ENCODE measurements at places on chromosomes 1 and 21. TPM values are rescaled to one million over a fixed set of nuclear protein-coding genes. Genes with fewer than 3 reads are reported as not detected.

DNA sequence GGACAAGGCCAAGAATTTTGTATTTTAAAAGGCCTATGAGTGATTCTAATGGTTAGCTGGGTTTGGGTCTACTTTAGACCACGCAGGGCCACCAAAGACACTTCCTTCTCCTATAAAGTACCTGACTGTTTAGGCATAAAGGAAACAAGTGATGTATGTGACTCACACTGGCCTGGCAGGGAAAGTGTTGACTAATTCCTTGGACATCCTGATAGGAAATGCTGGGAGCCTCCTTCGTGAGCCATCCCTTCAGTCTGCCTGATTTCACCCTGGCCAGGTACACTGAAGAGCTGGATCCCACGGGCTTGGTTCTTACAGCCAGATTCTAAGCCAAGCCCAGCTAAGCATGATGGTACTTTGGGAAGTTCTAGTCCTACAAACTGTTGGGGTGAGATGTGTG is 100.5 kb upstream of the HMGB4 start:
- peak; percentile 93 for DNase-seq

DNA sequence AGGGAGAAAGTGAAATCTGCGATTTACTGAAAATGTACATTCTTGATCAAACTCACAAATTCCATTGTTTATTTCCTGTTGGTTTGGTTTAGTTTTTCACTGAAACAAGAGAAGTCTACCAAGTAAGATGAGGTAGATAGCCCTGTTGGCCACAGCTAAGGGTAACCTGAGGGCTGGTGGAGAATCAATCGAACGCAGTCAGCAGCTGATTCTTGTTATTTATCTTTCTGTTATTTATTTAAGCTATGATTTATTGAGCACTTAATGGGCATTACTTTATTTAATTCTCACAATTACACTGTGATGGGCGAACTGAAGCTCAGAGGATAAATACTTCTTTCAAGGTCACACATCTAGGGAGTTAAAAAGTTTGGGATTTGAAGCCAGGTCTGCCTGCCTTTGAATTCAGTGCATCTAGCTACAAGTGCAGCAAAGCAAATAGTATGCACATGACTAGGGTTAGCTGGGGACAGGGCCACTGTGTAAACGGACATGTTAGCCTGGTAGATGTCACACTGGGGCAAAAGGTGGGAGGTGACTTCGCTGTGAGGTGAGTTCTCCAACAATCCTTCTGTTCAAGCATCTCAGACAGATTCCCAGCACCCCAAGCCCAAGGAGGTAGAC is 106.5 kb upstream of the GADD45A start:
- no peak for DNase-seq

- DNase-seq, result no peak
Observed at GRCh38 chr1:208129060-208129459, 115.1 kb downstream of the PLXNA2 start.

DNA sequence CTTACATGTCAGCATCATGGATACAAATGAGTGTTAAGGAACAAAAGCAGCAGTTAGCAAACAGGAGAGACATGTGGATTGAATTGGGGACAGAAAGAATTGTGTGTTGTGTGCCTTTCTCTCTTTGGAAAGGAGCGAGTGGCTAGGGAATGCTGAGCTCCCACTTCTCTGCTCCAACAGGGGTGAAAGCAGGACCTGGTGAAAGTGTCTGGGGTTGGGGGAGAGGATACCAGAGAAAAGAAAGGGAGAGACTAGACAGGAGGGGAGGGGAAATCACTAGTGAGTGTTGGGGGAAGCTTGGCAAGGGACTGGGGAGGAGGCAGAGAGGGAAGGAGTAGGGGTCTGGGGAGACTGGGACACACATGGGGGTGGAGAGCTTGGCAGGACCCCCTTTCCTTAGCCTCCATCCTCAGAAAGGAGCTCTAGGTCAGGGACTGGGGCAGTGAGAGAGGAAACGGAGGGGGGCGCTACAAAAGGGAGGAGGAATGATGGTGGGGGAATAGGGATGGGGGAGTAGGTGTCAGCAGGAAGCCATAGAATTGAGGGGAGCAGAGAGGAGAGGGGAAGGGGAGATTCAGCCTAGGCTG is 2.2 kb downstream of the KIRREL1 start:
- DNase-seq, result no peak

GRCh38 chr1:94999456-95000131 is 72.7 kb upstream of the CNN3 start:
- no peak for DNase-seq

GRCh38 chr1:179814546-179814838 is 63.1 kb downstream of the TOR1AIP2 start:
- DNase-seq, result peak; percentile 87

GRCh38 chr1:2475571-2475970 is 518 bp upstream of the PLCH2 start:
- no peak for DNase-seq

GRCh38 chr1:220882061-220882891 is 3.0 kb downstream of the HLX start:
- peak; percentile 53 for DNase-seq

DNA sequence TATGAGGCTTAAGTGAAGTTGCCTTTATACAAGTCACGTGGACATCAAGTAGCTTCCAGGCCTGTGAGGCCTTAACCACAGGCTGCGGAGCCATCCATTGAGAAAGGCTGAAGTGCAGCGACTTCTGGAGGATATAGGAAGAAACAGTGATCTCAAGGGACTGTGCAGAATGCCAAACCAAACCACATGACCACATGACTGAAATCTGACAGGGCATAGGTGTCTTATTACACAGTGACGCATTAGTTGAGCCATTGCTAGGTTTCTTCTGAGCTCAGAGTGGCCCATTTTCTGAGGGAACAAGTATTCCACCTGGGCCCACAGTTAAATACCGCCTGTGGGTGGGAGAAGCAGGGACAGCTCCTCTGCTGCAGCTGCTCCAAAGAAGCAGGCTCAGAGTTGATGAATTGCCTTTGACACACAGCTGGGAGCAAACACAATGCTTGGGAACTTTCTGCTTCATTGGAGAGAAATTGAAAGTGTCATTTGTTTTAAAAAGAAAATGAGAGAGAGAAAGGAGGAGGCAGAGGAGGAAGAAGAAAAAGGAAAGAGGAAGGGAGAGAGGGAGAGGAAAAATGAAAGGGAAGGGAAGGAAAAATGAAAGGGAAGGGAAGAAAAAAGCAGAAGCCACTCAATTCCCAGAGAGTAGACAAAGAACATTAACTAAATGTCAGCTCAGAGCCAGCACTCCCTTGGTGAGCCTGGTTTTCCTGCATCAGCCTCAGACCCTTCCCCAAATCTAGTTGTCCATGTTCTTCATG is 94.4 kb downstream of the COLGALT2 start:
- peak; percentile 67 for DNase-seq

GRCh38 chr1:915295-916172 is 8.2 kb upstream of the SAMD11 start:
- DNase-seq, result no peak

- DNase-seq, result no peak
Observed at GRCh38 chr1:180793451-180793850, 119.2 kb upstream of the KIAA1614 start.

DNA sequence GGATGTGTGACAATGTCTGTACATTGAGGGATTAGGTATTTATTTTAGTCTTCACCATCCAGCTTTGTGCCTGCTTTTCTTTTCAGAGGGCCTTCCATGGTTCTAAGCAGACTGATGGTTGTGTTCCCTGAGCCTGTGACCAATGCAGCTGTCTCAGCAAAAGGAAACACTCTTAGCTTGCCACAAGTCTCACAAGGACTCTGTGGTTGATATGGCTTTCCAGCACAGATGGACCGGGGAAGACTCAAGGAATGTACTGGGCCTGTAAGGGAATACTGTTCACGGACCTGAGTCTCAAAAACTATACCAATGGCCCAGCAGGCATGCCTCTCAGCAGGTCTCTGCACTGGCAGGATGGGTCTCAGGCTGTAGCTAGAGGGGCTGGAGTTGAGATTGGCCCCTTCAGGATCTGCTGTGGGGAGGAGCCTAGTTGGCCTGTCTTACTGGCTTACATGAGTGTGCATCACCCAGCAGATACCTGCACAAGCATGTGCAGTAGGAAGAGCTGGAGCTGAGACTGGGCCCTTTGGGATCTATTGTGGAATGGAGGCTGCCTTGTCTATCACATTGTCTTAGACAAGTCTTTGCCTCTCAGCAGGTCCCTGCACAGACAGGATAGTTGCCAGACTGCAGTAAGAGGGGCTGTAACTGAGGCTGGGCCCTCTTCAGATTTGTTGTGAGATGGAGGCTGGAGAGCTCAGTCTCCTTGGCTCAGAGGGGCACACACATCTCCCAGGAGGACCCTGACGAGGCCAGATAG is 52.0 kb upstream of the PDC start:
- no peak for DNase-seq

GRCh38 chr1:54571803-54572541 is 23.9 kb downstream of the ACOT11 start:
- DNase-seq, result no peak

DNA sequence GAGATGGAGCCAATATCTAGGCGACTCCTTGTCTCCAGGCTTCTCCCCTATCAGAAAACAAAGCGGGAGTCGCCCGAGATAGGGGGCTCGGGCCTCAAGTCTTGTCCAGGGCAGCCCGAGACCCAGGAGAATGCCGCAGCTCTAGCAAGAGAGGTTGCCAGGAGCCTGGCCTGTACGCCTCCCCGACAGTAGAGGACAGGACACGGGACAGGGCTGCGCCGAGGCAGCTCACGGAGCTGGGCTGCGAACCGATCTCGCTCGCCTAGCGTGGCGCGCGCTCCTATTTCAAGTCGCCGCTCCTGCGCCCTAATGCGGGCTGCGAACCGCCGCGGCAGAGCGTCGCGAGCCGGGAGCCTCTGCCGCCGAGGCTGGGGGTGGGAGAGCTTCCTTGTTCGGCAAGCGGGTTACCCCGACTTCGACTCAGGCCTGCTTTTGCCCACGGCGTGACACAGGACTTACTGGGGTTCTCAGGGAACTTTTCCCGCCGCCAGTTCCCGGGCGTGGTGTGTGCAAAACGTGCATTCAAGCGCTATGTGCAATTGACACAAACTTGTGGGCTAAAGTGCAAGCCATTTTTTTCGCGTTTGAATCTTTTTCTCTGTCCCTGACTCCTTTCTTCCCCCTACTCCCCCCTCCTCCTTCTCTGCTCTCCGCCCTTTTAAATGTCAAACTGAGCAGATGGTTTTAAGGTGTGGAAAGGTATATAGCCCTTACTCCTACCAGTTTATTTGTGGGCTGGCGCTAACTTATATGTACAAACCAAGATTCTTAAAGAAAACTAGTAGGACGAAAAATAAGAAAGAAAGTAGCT is 2.4 kb upstream of the PROX1 start:
- no peak for DNase-seq

DNA sequence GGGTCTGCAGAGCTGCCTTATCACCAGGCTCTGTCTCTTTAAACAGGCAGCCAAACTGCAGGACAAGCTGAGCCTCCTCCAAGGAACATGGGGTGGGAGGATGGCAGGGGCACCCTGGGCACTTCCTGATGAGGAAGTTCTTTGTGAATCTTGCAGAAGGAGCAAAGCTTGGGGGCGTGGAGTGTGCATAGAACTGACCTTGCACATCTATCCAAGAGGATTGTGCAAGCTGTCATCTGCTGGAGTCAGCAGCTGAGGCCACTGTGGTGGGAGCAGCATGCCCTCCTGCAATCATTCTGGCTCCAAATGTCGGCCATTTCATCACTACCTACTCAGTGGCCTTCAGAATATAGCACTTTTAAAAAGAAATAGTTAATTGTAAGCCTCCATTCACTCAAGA is 182.2 kb downstream of the AJAP1 start:
- no peak for DNase-seq

GRCh38 chr1:85188530-85188929 is 12.3 kb downstream of the SYDE2 start:
- no peak for DNase-seq

GRCh38 chr1:68339505-68339904 is 107.2 kb upstream of the WLS start:
- peak; percentile 85 for DNase-seq

DNA sequence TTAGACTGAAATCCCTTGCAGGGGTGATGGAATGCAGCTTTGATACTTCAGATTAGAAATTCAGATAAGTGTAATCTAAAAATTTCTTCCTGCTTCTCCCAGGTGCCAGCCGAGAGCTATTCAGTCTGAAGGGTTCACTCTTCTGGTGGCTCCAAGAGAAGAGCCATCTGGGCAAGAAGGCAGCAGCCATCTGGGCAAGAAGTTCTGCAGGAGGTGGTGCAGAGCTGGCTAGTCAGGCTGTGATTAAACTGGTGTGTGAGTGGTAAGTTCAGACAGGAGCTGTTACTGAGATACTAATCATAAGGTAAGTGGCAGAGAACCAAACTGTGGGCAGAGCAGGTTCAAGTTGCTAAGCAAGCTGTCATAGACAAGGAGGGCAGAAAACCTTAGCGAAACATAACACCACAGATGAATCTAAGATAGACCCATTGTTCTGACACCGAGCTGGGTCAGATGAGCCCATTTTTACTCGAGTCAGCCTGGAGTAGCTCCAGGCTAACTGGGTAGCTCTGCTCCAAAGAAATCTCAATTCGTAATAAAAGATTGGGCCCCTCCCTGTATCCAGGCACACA is 14.4 kb upstream of the TP53BP2 start:
- DNase-seq, result no peak

DNA sequence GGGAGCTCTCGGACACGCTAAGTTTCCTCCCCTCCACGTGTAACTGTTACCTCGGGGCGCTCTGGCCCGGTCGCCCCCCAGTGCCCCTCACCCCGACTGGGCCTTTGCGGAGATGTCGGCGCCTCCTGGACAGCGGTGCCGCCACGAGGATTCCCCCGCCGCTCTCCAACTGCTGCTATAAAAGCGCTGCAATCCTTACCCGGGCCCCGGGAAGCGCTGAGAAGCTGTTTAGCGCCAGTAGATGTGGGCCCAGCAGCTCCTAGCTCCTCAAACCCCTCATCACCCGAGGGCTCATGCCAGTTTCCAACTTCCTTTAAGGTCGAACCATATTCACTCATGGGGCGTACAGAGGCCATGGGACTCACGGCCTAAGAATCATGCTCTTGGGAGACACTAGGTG is 361 bp upstream of the LMX1A start:
- no peak for DNase-seq

- DNase-seq, result no peak
Observed at GRCh38 chr21:26954662-26955121, 12.2 kb downstream of the ADAMTS5 start.

DNA sequence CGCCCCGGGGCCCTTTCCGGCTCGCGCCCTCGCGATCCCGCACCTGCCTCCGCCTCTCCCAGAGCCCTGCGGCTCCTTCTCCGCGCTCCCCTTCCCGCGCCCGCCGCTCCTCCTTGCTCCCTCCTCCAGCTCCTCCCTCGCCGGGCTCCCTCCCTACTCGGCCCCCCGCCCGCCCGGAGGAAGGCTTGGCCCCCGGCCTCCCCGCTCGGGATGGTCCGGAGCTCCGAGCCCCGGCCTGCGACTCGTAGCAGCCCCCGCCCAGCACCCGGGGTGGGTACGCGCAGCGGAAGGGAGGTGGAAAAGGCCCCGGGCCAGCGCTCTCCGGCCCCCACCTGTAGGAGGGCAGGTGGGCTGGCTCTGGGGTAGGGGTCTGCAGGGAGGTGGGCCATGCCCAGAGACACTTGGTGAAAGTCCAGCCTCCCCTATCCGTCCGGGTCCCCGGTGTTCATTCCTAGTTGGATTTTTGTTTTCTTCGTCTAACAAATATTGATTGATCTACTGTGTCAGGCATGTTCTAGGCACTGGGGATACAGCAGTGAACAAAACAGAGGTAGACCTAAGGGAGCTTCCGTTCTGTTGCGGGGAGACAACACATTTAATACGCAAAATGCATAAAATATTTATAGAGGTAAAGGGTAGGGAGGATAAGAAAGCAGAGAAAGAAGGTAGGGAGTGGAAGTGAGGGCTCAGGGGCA is at the start of gene HTR1D:
TSS of gene HTR1D (minus strand) at position 82 of the 695 bp plus-strand sequence. CDS start 23,283 bp downstream, outside the sequence.
- DNase-seq, result peak; percentile 31

Gene WNT9A
- 2.1 TPM for total RNA-seq

Gene ADORA3
- not detected for total RNA-seq

Gene SGIP1
- 2.1 TPM for total RNA-seq

Gene RGS2
- 0.43 TPM for total RNA-seq

Gene KRTAP12-1
- not detected for total RNA-seq

Gene IL20
- not detected for total RNA-seq

Gene NPPA
- total RNA-seq, result not detected

Gene NBPF4
- total RNA-seq, result not detected
